Dermis microvascular lymphatic vessel endothelial cell (primary cell): ENCODE measurements at places on chromosomes 1 and 21. TPM values are rescaled to one million over a fixed set of nuclear protein-coding genes. Genes with fewer than 3 reads are reported as not detected.

The TINAGL1 gene
- 273 and 289 TPM in 2 replicates for total RNA-seq

The FCN3 gene
- total RNA-seq = not detected in 2 replicates

GRCh38 chr21:27802816-27803475, 836.1 kb upstream of the ADAMTS5 start:
- DNase-seq = peak; percentile 11

- DNase-seq = no peak
Observed at GRCh38 chr1:81717230-81717629, 83.5 kb upstream of the ADGRL2 start.

DNA sequence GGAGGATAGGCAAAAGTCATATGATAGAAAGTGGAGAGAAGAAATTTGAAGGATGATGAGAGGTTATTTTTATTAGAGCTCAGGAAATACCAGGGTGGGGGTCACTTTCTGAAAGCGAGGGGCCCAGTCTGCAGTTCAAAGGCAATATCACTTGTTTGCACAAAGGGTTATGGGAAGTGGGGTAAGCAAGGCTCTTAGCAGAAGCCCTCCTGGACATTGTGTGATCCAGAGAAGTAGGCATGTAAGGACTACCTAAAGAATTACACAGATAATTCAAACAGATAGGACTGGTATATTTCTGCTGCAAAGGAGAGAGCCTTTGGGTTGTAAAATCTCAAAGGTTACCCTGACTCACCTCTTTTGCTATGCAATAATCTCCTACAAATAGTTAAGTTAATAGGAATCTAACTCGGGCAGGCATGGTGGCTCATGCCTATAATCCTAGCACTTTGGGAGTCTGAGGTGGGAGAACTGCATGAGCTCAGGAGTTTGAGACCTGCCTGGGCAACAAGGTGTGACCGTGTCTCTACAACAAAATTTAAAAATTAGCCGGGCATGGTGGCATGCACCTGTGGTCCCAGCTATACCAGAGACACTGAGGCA, 25.2 kb upstream of the PRRC2C start:
- DNase-seq = no peak

- DNase-seq = no peak
Observed at GRCh38 chr1:10586125-10586524, 111.4 kb downstream of the PEX14 start.

- DNase-seq = no peak
Observed at GRCh38 chr1:14017531-14017961, 317.6 kb downstream of the PRDM2 start.

The CFHR3 gene
- under 0.01 TPM in 1 of 2 replicates, not detected in the other for total RNA-seq

DNA sequence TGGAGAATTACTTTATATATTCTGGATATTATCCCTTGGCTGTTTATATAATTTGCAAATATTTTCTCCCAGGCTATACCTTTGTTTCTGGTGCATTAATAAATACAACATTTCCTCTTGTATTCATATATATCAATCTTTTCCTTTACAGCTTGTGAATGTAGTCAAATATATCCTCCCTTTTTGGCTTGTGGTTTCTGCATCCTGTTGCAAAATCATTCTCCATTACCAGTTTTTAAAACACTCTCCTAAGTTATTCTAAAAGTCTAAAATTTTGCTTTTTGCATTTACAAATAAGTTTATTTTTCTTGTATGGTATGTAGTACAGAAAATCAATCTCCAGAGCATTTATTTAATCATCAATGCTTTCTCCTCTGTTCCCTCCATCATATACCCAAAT, 909.4 kb downstream of the ADGRL2 start:
- no peak for DNase-seq

The ANGPTL1 gene
- not detected in 2 replicates for total RNA-seq

The OLFM3 gene
- not detected in 2 replicates for total RNA-seq

- DNase-seq = no peak
Observed at GRCh38 chr1:2778220-2778592, 23.3 kb downstream of the TTC34 start.

The RGS13 gene
- total RNA-seq = not detected in 2 replicates

- peak; percentile 57 for DNase-seq
Observed at GRCh38 chr1:56506951-56507491, 72.3 kb downstream of the PLPP3 start.
